DMS153 (cell line): ENCODE measurements at places on chromosomes 1 and 21.

DNA sequence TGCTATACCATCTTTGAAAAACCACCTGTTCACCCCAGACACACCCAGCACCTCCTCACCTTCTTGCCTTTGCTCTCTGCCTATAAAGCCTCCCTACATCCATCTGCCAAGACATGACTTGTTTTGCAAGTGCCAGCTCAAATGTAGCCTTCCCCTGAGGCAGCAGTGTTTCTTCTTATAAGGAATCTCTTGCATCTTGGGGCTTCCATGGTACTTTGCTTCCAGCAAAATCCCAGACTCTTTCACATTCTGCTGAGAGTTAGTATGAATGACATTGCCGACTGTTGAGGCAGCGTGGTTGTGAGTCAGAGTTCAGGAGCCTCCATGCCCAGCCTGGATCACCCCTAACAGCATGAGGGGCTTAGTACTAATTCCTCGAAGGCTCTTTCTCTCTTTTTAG is 217.4 kb upstream of the RUNX1 start:
- DNase-seq = no peak

GRCh38 chr1:74396462-74396861 is 115.9 kb downstream of the LRRC53 start:
- DNase-seq = no peak

GRCh38 chr1:50405814-50406213 is 17.4 kb downstream of the DMRTA2 start:
- DNase-seq = no peak

DNA sequence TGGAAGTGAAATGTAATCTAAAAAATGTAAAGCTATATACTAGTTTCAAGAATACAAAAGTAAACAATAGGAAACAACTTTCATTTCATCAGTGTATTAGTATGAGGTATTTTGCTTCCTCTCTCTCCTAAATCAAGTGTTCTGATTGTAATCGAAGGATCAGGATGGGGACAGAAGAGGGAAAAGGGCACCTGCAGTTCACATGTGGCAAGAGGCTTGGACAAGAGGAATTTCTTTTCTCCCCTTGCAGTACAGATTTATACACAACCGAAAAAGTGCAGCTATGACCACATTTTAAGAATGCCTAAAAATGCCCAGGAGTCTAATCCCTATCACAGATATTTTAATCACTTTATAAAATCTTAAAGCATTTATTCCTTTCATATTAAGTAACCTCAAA is 63.7 kb downstream of the NRIP1 start:
- DNase-seq = no peak

DNA sequence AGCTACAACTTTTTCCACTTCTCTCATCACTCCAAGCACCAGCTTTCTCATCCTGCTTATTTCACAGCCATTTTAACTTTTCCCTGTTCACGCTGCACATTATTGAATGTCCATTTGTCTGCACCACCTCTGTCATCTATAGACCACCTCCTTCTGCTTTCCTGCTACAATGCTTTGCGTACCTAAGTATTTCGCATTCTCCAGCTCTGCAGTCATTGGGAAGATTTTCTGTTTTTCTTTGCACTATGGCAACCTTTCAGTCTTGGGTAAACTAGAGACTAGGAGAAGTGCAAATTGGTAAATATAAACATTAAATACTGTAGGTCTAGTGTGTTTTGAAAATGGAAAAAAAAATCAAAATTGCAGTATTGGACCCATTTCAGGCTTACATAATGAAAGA is 835 bp downstream of the CCDC30 start:
- no peak for DNase-seq
